ENCODE measurements at places on chromosomes 16 and 17.

DNA sequence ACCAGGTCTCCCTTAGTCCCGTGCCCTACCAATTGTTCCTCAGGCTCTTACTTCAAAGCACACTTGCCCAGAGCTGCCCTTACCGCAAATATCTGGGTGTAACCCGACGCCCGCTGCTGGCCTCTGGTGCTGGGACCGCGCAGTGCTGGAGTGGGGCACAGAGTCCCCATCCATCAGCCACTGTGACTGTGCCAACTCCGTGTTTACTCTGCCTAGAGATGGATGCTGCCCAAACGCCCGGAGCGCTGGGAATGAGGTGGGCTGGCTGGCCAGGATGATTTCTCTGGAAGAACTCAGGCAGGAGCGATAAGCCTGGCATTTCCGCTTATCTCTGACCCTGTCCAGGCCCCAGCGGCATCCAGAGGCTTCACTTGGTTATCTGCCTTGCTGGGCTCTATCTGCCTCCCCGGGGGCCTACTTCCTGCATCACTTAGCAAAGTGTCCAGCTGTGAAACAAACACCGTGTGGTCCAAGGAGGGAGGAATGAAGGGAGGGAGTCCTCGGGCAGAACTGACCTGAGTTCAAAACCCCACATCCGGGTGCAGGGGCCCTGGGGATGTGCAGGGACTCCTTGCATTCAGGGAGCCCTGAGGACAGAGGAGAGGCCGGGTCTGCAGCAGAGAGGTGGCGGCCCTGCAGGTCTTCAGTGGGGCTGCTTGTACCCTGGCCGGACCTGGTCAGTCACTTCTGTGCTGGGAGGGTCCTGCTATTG, 9.4 kb upstream of the MYLK3 start:
- DNase-seq, result no peak

DNA sequence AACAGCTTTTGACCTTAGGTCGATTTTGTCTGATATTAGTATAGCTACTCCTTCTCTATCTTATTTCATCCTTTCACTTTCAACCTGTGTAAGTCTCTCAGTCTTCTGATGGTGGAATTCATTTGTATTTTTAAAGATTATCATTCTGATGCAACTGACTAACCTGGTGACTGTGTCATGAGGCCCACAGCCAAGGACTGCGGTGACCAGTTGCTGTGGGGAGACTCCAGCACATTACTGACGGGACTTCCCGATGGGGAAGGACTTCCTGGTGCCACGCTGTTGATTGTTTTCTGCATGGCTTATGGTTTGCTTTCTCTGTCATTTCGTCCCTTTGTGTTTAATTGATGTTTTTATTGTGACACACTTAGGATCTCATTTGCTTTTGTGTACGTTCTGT, 34.2 kb downstream of the RMI2 start:
- DNase-seq, result no peak

- no peak for DNase-seq
Measured at GRCh38 chr17:17557796-17558195, 33.7 kb downstream of the PEMT start.

DNA sequence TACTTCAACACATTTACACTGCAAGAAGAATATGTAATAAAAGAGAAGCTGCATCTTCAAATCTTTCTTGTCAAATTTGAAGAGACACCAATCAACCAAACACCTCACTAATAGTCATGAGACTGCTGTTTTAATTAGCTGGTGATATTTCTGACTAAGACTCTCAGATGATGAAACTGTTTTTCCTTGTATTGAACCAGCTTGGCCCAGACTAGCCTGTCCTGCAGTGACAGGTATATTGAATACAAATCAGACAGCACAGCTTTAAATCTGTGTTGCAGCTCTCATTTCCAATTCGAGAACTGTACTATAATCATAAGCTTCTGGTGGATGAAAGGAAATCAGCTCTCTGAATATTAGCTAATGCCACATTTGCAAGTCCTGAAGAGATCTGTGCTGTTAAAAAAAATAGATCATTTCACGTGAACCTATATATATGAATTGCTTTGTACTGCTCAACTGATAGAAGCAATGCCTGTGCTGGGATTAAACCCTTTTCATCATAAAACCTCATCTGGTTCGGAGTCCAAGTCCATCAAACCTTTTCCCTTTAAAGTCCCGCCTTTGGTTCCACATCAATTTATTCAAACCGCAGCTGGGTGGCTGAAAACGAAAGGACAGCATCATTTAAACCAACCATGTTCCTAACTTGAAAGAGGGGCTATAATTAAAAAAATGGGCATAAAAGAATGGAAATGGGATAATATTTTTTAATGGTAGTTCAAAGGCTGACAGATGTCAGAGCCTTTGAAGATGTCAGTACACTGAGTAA, 306.2 kb downstream of the CEP112 start:
- no peak for DNase-seq

DNA sequence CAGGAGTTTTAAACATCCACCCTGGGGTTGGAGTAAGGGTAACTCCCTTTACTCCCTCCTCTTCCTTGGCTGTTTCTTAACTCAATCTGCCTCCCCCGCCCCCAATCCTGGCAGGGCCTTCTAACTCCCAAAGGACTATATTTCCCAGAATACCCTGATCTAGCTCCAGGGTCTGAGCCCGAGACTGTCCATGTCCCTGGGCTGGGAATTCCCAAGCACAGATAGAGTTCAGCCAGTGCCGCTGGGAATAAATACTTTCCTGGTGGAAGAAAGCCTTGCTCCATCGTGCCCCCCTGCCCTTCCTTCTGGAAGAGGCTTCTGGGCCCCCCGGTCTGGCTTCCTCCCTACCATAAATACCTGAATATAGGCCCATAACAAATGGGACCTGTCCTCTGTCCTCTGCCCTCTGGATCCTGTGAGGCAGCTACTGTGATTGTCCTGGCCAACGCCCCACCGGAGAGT, 10.2 kb downstream of the BAHCC1 start:
- no peak for DNase-seq

- DNase-seq, result no peak
Measured at GRCh38 chr17:82152114-82152513, 54.1 kb upstream of the FASN start.

DNA sequence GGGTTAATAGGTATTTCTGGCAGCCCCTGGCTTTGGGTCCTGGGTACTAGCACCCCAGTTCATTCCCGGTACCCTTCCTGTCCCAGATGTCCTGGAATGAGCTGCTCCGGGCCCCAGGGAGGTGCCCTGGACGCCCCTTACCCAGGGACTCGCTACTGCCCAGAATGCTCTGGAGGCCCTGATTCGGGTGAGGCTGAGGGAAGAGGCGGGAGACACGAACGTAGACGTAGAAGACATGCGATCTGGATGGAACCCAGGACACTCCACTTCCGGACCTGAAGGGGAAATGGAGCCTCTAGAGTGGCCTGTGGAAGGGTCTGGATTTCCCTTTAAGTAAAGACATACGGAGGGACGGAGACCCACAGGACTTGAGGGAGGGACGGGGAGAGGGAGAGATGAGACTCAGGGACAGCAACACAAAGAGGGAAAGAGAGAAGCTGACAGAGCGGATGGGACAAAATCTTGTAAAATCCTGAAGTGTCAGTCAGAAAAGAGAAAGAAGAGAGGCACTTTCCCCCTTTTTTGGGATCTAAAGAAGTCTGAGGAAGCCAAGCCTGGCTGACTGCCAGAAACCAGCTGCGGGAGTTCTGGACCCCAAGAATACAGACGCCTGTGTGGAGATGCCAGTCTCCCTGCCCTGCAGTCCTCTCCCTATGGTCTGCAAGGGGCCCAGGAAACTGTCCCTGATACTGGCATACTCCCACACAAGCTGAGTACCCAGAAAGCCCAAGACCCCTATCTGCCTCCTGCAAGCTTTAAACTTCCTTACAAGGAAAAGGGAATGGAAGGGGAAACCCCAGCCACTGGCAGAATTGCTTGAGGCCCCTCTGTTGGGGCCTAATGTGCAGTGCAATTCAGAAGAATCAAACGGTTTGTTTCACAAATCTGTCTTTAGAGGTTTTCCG, 1.0 kb upstream of the HOXB13 start:
- no peak for DNase-seq

GRCh38 chr17:29158488-29159275, 21.5 kb downstream of the MYO18A start:
- no peak for DNase-seq

- no peak for DNase-seq
Measured at GRCh38 chr16:84985079-84986065, 26.0 kb downstream of the ZDHHC7 start.

GRCh38 chr17:80817861-80818260, 173.8 kb upstream of the CHMP6 start:
- no peak for DNase-seq

DNA sequence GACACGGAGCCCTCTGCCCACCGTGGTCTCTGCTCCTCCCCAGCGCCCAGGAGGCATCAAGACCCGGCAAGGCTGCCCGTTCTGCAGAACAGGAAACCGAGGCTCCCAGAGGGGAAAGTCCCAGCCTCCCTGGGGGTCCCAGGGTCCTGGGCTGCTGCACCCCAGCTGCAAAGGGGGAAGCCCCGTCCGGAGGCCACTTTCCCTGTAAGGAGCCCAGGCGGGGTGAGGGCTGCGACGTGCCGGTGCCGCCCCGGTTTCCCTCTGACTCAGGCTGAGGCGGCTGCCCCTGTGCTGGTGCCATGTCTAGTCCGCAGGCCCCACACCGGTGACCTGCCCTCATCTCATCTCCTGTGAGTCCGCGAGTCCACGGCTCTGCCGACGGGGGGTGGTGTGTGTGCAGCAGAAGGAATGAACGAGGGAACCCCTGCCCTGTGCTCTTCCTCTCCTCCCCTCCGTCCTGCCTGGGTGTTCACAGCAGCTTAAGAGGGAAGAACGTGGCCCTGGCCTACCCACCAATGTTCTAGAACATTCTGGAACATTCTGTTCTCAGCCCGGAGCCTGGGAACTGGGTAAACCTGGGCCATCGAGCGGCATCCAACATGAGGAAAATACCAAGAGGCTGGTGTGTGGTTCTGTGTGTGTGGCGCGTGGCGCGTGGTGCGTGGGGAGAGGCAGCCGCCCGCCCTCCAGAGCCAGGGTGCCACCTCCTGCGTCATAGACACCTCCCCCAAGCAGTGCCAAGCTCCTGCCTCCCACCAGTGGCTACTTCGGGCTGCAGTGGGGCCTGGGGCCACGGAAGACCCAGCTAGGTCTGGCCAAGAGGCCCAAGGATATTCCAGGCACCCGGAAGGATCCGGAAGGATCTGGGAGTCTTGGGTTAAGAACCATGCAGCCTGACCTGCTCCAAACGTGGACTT, 7.0 kb upstream of the CBFA2T3 start:
- no peak for DNase-seq
